Neural progenitor cell (in vitro differentiated cells): ENCODE measurements at places on chromosomes 13 and 19. TPM values are rescaled to one million over a fixed set of nuclear protein-coding genes. Genes with fewer than 3 reads are reported as not detected.

DNA sequence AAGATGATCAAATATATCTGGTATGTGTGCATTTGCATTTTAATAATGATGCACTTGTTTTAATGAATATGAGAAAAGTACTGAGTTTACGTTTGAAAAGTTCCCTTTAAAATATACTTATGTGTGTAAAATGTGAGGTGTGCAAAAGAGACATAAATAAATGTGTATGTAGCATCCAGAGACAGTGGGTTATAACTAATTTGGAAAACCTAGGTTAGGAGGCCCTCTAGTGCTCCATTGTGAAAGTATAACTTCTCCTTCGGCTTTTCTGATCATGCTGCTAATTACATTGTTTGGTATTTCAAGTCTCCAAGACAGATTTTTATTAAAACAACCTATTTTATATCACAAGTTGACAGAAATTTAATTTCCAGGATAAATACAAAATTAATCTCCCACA is 30.1 kb downstream of the SCEL start:
- DNase-seq = peak; percentile 39

- DNase-seq = no peak
Measured at GRCh38 chr13:111228262-111229144, 91.9 kb upstream of the TEX29 start.

- DNase-seq = no peak
Measured at GRCh38 chr13:80313668-80314256, 27.2 kb downstream of the SPRY2 start.

Gene NLRP5
- not detected in 2 replicates for total RNA-seq

Gene OSCAR
- total RNA-seq = 2.4 TPM in 1 of 2 replicates, not detected in the other

Gene AMER2
- total RNA-seq = 0.12 TPM in 1 of 2 replicates, not detected in the other

Gene ZNF625
- 39.8 and 42.9 TPM in 2 replicates for total RNA-seq
